NCI-H2029 (cell line): ENCODE measurements at places on chromosomes 6 and 20.

- no peak for DNase-seq
Observed at GRCh38 chr6:22145823-22146677, 150.8 kb downstream of the PRL start.

GRCh38 chr6:130518588-130518987, 152.8 kb downstream of the TMEM200A start:
- DNase-seq, result no peak

DNA sequence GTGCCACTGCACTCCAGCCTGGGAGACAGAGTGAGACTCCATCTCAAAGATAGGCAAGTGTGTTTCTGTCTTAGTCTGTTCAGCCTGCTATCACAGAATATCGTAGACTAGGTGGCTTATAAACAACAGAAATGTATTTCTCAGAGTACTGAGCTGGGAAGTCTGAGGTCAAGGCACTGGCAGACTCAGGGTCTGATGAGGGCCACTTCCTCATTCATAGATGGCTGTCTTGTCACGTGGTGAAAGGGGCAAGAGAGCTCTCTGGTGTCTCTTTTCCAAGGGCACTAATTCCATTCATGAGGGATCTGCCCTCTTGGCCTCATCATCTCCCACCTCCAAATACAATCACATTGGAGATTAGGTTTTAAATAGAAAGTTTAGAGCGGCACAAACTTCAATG, 95.6 kb upstream of the PHACTR3 start:
- DNase-seq, result no peak

DNA sequence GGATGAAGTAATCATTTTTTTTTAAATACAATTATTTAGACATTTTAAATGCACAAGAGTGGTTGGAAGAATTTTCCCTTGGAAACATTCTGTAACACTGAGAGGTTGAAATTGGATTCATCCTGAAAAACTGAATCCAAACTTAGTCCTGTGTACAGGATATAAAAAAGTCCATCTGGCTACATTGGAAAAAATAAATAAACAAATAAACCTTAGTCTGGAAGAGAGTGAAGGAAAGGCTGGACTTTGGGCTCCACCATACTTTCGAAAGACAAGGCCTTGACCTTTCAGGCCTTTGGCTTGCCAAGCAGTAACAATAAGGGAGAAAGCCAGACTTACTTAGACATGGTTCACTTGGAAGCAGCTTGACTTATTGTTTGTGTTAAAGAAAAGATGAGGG, 664.3 kb downstream of the TENT5A start:
- no peak for DNase-seq

DNA sequence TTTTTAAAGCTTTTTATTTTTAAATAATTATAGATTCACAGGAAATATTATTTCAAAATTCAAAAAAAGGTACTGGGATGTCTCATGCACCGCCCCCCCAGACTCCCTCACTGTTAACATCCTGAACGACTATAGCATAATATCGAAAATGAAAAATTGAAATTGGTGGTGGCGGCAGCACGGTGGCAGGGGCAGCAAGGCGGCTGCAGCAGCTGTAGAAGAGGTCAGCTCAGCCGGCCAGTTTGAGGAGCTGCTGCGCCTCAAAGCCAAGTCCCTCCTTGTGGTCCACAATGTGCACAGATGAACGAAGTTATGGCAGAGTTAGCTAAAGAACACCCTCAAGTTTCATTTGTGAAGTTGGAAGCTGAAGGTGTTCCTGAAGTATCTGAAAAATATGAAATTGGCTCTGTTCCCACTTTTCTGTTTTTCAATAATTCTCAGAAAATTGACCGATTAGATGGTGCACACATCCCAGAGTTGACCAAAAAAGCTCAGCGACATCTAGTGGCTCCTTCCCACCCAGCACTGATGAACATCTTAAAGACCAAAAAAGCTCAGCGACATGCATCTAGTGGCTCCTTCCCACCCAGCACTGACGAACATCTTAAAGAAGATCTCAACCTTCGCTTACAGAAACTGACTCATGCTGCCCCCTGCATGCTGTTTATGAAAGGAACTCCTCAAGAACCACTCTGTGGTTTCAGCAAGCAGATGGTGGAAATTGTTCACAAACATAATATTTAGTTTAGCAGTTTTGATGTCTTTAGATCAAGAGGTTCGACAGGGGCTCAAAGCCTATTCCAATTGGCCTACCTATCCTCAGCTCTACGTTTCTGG, 100.8 kb downstream of the FAM217A start:
- DNase-seq, result no peak
